Mucosa of descending colon (tissue), 3 donors: ENCODE measurements at places on chromosomes 16 and 17. TPM values are rescaled to one million over a fixed set of nuclear protein-coding genes. Genes with fewer than 3 reads are reported as not detected.

The PER1 gene
- total RNA-seq = 84.0 TPM

- DNase-seq = no peak
Observed at GRCh38 chr16:65523283-65523944, 401.6 kb upstream of the CDH11 start.

The CORO1A gene
- total RNA-seq = 24.2 TPM

GRCh38 chr17:28716740-28717577, 709 bp downstream of the RAB34 start:
- peak; percentile 57 for DNase-seq

The JPH3 gene
- total RNA-seq = 0.17 TPM

- no peak for DNase-seq
Observed at GRCh38 chr16:77785373-77785764, 3.0 kb upstream of the VAT1L start.

The CCL1 gene
- not detected for total RNA-seq

DNA sequence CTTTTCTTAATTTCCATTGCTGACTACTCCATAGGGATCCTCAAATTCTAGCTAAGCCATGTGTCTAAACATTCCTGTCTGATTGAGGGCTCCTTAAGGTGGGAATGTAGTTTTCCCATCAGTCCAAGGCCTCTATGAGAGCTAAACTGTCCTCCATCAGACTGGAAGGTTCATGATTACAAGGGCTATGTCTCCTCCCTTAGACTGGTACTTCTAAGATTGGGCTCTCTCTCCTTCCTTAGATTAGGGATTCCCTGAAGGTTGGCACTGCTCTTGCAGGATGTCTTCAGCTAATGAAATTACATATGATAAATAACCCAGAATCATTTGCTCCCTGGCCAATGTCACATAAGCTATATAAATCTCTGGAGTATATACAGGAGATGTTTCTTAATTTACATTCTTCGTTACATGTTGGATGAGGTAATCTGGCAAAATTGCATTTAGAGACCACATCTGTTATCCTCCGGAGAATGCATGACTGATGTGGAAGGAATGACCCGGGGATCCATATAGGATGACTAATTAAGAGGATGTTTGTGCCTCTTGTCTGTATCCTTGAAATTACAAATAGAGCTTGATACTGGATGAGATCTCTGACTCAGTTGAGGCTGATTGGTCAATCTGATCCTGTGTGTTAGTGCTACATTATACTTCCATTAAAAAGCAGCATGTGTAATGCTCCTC, 14.2 kb downstream of the B4GALNT2 start:
- no peak for DNase-seq

- no peak for DNase-seq
Observed at GRCh38 chr16:66365651-66366050, 840 bp upstream of the CDH5 start.

DNA sequence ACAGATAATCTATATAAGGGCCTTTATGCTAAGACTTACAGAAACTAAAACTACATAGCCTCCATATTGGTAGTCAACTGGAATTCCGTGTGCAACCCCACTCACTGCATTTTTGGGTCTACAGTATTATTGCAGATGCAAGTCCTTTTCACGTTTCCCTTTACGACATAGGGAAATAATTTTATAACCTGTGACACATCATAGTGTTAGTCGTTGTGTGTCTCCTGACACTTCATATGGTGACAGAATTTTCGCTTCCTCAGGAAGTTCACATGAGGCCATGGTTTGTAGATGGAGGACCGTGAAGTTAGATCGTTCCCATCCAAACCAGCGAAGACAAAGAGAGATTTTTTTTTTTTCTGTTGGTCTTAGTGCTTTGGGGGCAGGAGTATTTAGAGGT, 15.7 kb upstream of the MRC2 start:
- no peak for DNase-seq

DNA sequence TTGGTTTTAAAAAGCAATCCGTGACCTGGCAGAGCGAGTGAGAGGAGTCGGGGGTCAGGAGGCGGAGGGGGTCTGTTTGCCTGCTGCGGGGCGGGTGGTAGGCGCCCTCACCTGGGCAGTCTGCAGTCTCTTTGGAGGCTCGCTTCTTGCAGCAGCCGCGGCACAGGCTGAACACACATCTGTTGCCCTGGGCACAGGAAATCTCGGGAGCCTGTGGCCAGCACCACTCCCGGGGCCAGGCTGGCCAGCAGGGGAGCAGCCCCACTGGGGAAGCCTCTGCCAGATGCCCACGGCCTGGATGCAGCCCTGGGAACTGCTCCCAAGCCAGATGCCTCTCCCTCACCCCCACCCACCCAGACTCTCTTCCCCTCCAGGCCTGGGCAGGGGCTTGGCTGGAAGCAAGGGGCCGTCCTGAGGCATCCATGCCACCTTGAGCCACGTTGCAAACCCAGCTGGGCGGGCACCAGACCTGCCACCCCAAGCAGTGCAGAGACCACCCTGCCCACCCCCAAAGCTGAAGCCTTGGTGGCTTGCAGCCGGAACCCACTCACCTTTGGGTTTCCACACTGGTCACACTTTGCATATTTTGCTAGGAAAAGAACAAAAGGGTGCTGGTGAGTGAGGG, 6.6 kb downstream of the GPS1 start:
- no peak for DNase-seq

DNA sequence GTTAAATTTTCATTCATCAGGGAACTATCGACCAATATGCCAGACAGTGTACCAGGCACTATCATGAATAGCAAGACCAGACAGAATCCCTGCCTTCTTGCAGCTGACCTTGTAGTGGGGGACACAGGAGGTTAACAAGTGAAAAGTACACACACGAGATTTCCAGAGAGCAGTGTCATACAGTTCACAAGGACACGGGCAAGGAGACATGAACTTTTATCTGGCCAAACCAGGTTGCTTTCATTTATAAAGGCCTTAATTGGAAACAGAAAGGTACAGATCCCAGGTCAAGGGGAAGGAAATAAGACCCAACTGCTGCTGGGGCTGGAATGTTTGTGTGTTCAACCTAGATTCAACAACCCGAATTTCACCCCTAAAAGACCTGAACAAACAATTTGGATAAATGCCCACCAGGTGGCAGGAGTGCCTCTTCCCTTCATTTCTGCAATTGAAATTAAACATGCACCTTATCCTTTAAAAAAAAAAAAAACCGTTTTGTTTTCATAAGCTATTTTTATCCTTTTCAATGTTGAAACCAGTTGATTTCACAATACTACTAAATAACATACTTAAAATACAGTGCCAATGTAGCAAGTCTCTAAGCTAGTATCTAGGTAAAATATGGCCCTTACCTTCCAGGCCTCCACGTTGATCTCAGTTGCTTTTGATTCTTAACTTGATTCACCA, 65.9 kb downstream of the EMP2 start:
- no peak for DNase-seq

The KRTAP17-1 gene
- not detected for total RNA-seq

DNA sequence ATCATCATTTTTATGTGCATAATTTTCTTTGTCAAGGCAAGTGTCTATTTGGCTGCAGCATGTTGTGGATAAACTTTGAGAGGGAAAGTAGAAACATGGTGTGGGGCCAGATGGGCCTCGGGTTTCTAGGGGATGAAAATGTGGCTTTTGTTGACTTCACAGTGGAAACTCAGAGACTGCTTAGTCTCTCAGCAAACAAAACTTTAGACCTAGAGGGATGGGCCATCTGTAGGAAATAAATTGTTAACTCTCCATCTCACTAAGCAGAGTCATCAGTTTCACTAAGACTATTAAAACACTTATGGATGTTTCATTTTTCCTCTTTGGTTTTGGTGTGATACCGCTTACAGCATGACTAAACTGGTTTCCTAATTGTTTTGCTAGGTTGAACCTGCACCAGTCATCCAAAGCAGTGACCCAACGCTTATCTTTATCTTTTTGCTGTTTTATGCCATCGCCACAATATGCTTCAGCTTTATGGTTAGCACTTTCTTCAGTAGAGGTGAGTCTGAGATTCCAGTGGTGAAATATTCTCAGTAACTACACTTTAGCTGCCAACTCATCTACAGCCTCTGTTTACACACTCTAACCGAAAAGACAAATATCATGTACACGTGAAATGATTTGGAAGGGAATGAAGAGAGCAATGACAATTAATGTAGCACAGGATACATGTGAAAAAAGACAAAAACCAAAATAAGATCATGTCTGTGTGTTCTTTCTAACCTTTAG, 60.6 kb upstream of the CRYM start:
- DNase-seq = no peak

The CRYBA1 gene
- not detected for total RNA-seq

The TP53TG3B gene
- not detected for total RNA-seq

GRCh38 chr17:40307001-40307730, 1.8 kb upstream of the RARA start:
- DNase-seq = peak; percentile 61

DNA sequence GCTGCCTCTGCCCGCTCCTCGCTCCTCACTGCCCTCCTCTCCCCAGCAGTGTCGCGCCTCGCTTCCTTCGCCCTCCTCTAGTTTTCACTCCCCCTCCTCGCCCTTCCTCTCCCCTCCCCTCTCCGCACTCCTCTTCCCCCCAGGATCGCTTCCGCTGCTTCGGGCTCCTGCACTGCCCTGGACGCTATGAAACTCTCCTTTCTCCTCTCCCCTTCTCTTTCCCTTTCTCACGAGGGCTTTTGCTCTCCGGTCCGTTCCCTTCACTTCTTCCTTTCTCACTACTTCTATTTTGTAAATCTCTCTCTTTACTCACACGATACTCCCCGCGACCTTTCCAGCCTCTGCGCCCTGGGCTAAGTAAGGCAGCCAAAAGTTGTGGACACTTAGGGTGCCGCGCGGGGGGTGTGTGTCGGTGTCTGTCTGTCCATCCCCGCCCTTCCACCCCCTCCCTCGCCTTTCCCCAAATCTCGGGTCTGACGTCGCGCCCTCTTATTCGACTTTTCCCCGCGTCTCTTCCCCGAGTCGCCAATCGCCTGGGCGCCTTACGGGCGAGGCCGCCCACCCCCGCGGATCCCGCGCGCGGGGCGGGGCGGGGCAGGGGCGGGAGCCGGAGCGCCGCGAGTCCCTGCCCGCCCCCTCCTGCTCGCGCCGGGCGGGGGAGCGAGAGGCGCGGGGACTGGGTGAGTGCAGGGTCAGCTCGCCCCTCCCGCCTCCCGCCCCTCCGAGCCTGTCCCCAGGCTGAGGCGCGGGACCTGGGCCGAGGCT, at the start of gene IRX3:
Gene IRX3, minus strand, starts transcription at position 422 of the 765 bp plus-strand sequence. CDS start 737 bp downstream, outside the sequence.
- no peak for DNase-seq

DNA sequence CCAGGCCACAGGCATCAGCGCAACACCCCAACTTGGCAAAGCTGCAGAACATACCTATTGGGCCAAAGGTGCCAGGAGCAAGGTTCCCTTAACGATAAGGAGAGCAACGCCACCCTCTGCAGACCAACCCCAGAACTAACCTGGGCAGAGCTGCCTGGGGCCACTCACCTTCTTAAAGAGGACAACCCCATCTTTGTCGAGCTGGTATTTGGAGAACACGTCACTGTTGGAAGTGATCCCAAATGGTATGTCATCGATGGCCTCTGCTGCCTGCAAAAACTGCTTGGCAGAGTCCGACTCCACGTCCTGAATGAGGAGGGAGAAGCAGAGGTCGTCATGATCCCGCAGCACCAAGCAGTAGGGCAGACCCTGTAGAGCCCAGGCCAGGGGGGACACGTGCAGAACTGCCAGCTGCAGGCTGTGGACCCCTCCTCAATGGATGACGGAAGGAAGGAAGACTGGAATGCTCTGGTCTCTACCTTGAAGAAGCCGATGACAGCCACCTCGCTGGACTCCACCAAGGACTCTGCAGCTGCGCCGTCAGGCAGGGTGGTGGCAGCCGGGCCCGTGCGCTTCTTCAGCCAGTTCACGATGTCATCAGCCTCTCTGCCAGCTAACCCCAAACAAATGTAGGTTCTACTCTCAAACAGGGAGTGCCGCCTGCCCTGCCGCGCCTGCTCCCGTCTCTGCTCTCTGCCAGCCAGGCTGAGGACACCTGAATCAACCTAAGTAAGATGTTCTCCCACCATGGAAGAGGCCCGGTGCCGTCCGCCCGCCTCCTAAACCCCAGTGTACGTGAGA, 5.2 kb downstream of the P4HB start:
- DNase-seq = no peak

DNA sequence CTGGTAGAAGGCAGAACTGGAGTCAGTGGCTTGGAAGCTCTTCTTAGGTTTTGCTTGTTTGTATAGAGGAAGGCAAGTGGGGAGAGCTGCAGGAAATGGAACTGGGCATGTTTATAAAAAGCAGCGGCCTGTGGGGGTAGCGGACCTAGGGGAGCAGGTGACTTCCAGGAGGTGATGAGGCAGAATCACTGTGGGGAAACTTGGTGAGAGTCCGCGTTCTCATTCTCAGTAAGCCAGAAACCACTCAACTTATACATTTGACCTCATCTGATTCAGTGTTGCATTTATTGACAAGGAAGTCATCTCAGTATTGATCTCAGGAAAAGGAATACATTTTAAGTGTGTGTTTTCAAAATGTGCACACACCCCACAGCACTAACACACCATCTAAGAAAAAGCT, 299.8 kb downstream of the CNTNAP4 start:
- no peak for DNase-seq

The BRICD5 gene
- total RNA-seq = 8.4 TPM

- DNase-seq = no peak
Observed at GRCh38 chr17:32695864-32696263, 181.1 kb downstream of the MYO1D start.

The NHLRC4 gene
- 0.82 TPM for total RNA-seq

DNA sequence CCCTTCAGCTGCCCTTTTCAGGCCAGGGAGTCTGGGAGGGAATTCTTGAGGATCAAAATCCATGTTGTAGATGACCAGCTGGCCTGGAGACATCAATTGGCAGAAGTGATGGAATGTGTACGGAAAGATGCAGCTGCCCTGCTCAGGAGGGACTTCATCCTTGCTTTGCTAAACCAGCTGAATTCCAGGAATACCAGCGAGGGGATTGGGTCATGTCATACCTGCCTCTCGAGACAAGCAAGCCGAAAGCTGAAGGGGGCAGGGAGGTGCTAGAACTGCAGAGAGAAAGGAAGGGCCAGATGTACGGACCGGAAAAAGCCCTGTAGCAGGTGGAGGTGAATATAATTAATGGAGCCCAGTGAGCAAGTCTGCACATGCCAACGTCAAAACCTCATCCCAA, 25.6 kb upstream of the NTN1 start:
- DNase-seq = no peak

The ZNF597 gene
- total RNA-seq = 1.9 TPM

DNA sequence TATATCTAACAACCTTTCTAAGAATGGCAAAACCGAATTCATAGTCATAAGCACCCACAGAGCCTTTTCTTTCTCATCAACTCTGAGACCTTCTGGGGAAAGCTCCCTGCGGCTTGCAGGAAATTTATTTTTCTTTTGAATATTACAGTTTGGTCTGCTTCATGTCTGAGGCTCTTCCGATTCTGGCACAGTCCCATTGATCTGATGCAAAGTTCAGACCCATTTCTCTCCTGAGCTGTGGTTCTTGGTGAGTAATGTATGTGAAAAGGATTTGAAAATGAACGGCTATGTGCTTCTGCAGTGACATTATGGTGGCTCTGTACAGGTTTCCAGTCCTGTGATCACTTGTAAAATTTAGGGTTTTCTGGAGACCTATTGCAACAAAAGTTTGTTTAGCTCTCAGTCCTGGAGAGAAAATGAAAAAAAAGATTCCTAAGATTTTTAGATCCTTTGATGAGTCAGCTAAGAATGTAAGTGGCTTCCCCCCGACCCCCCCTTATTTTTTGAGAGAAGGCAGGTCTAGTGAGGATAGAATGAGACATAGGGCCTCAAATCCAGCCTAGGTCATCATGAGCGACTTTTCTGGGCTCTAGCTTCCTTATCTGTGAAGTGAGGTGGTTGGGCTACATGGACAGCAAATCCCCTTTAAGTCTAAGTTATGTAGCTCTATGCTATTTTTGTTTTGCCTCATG, 4.6 kb downstream of the GAN start:
- DNase-seq = no peak

- peak; percentile 53 for DNase-seq
Observed at GRCh38 chr17:47276868-47277267, 23.2 kb downstream of the ITGB3 start.

GRCh38 chr16:70665806-70666735, 19.7 kb downstream of the IL34 start:
- DNase-seq = no peak
